ENCODE measurements at places on chromosomes 3 and 15.

GRCh38 chr3:7876741-7877297 is 624.8 kb upstream of the LMCD1 start:
- peak; percentile 7 for DNase-seq

DNA sequence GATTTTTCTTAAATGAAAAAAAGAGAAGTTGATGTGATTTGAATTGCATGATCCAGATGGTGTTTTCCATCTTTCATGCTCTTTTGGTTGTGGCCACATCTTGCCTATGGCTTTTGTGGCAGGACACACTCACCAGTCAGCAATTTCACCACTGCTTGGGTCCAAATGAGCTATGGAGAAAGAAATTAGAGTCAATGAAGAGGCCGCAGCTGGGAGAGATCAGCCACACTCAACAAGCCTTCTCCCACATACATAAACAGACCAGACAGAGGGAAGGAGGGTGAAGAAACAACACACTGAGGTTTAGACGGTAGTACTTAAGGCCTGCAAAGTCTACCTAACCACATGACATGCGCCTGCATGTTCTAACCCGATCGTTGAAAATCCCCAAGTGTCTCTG is 110.7 kb upstream of the CDIN1 start:
- no peak for DNase-seq

GRCh38 chr3:45003859-45004258 is 22.2 kb upstream of the CLEC3B start:
- no peak for DNase-seq

DNA sequence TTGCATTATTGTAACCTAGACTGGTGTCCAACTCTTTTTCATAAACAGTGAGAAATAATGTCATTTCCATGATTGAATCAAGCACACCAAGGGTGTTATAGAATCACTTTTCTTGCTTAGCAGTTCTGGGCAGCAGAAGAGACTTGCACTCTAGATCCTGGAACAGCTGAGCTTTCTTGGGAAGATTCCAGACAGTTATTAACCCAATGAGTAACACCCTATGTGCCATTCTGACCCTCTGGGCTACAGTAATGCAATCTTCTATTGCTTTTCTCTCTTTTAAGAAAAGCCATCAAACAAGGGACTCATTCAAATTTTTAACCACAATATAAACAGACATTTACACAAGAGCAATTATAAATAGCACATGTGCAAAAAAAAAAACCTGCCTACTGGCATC is 39.3 kb upstream of the USP3 start:
- DNase-seq, result no peak

DNA sequence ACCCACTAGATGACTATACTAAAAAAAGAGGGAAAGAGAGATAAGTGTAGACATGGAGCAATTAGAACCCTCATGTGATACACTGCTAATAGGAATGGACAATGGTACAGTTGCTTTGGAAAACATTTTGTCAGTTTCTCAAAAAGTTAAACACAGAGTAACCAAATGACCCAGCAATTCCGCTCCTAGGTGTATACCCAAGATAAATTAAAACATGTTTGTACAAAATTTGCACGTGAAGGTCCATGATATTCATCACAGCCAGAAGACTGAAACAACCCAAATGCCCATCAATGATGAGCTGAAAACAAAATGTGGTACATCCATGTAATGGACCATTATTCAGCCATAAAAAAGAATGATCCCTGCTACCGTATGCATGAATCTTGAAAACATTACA is 11.8 kb downstream of the MESP2 start:
- DNase-seq, result no peak

GRCh38 chr3:11145888-11146287 is 8.4 kb upstream of the HRH1 start:
- DNase-seq, result no peak

Measured in suppressor macrophage treated with lipopolysaccharide for 1 hour (primary cell).